Naive thymus-derived CD8-positive, alpha-beta T cell (primary cell): ENCODE measurements at places on chromosomes 5 and 9. TPM values are rescaled to one million over a fixed set of nuclear protein-coding genes. Genes with fewer than 3 reads are reported as not detected.

Gene GRM6
- total RNA-seq: not detected

Gene TLR4
- total RNA-seq: 0.52 TPM

Gene ANGPTL2
- total RNA-seq: not detected

Gene WASHC1
- 36.0 TPM for total RNA-seq

Gene CWC27
- 23.6 TPM for total RNA-seq

Gene CARTPT
- total RNA-seq: not detected

Gene SOWAHA
- total RNA-seq: not detected

Gene PCDH1
- total RNA-seq: not detected

Gene ELOVL7
- total RNA-seq: not detected

Gene BSPRY
- total RNA-seq: not detected

Gene ZNF883
- total RNA-seq: 2.7 TPM

Gene RC3H2
- total RNA-seq: 60.6 TPM

Gene CTXN3
- not detected for total RNA-seq

Gene PFN3
- total RNA-seq: not detected
